AG04449 (cell line): ENCODE measurements at places on chromosomes 5 and 9.

DNA sequence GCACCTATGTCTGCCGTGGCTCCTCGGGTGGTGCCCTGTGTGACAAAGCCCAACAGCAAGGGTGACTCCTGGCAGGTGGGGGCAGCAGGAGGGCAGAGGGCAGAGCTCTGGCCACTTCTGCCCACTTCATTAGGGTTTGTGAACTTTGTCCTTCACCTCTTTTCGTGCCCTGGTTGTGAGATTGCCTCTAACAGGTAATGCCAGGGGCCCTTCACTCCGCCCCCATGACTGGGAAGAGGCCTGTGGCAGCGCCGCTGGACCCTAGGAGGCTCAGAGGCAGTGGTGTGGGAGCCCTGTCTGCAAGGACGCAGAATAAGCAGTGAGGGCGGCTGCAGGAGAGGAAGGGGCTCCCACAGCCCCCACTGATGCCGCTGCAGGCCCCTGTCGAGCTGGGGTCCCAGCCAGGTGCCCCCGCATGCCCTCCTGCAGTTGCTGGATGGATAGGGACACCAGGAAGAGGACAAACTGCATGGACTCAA, 108.7 kb upstream of the LMX1B start:
- DNase-seq, result no peak

DNA sequence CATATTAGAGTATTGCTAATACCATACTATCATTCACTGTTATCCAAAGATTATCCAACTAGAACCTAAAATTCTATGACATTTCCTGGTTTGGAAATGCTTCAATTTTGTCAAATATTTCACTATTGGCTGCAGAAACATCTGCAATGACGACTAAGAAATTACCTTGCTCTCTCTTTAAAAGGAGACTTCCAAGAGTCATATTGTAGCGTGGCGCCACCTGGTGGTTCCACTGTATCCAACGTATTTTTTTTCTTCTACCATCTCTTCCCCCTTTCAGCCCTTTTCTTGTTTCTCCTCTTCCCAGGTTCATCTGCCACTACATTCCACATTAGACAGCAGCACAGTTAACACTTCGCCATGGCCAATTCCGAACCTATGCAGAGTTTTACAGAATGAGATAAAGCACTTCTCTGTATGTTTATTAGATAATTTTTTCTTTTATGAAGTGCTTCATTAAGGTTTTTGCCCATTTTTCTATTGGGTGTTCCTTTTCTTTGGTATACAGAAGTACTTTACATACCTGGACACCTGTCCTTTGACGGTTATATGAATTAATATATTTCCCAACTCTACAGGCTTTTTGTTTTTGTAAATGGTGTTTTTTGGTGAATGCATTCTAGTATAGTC, 153.5 kb downstream of the CDC42SE2 start:
- DNase-seq, result no peak

DNA sequence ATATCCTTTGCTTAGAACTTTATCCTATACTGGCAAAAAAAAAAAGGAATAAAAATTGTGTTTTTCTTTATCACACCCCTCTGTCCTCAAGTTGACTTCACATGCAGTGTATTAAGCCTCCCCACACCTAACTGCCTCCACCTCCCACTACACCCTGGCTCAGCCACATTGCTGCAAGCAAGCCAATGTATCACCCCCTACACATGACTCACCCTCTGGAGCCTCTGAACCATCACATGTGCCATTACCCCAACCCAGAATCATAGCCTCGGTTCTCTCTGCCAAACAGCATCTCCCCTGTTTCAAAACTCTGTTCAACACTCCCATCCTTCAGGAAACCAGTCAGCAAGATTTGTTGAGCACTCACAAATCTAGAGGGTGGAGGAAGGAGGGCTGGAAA, 209.0 kb downstream of the CWC27 start:
- no peak for DNase-seq

DNA sequence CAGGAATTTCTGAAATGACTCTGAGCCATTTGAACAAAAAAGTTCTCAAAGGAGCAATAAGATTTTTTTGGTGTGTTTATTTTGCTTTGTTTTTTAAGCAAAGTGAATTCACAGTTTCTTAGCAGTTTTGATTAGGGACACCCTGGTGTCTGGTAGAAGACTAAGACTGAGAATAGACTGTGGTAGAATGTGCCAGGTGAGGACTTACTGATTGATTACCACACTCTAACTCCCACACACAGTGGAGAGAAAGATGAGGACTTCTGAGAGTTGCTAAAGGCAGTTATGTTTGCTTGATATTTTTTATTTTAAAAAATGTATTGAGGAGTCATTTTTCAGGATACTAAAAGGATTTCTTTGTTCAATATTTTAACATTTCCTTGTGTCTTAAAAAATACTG, 175.1 kb downstream of the CD180 start:
- DNase-seq, result no peak

DNA sequence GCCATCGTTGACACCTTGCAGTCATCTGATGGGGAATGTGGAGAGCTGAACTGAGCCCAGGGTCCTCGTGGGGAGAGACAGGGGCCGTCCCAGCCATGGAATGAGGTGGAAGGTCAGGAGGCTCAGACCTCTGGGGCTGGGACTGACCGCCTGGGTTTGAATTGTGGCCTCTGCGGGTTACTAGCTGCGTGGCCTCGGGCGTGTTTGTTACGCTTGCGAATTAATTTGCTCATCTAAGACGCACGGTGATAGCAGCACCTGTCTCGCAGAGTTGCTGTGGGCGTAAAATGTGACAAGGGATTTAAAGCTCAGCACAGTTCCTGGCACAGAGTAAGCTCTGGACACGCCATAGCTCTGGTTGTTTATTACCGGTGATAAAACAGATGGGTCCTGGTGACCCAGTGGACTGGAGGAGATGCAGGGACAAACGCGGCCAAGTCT, 19.4 kb upstream of the DAB2IP start:
- DNase-seq, result no peak

DNA sequence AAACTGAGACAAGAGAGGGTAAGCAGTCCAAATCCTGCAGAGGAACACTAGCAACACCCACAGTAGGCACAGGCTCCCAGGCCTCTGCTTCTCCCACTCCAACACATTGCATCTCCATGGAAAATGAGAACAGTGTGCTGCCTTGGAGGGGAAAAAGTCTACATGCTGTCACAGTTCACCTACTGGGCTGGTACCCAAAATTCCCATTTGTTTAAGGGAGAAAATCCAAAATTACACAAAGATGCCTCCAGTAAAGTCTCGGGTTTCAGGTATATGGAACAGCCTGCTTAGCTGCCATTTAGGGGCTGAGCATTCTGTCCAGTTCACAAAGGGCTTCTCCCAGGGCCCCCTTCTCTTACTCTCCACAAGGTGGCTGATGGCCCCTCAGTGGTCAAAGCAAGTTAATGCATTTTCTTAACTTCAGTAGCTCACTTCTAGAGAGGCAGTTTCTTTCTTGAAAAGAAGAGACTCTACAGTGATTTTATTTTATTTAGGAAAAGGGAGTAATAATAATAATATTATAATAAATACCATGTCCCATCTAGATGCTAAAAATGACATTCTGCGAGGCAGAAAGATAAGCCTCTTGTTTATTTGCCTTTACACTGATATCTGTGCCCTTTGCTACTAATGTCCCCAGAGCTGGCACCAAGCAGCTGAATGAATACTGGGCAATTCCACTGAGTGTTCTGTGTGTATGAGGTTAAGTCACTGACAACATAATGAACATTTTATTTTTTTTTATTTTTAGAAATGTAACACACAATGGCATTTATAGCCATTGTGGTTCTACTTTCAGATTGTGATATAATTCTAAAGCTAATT, 89.4 kb downstream of the RGS7BP start:
- no peak for DNase-seq

DNA sequence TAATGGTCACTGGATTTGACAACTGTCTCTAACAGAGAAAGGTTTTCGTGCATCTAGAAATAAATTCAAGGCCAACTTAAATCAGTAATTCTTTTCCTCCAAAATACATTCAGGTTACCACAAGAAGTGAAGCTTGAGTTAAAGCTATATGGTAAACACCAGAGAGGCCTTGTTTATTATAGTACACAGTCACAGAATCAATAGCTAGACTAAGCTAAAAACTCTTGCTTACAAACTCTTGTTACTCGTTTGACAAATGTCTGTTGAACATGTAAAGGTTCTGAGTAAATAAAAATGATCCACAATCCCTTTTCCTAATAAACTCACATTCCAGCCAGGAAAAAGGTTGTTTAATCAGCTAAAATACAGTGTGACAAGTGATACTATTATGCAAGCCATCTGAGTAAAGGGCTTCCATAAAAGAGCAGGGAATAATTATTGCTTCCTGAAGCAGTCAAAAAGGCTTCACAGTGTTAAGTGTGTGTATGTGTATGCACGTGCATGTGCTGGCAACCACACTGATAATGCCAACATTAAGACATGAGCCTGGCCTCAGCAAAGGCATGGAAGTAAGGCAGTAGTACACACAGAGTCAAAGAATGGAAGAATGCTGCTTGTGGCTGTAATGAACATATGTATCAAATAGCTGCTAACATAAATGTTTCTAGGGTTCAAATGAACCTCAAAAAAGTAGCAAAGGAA, 12.8 kb downstream of the PTAR1 start:
- no peak for DNase-seq

GRCh38 chr9:27766073-27766835, 193.0 kb upstream of the C9orf72 start:
- no peak for DNase-seq

GRCh38 chr9:34163434-34163833, 15.4 kb upstream of the UBAP1 start:
- no peak for DNase-seq

DNA sequence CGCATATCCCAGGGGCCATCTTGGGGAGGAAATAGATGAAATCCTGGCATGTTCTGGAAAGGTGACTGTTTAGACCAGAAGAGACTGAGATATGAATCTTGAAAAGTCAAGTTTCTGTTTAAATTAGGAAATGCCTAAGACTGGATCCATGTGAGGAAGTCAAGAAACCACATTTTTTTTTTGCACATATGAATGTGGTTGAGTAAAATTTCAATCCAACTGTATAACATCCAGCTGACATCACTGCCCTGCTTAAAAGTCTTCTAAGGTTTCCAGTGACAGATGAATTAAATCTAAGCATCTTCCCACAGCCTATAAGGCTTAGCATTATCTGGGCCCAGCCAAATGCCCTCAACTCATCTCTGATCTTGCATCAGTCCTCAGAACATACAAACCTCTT, 47.7 kb upstream of the TCERG1 start:
- DNase-seq, result no peak

GRCh38 chr9:114307899-114308267, 15.0 kb upstream of the ORM1 start:
- no peak for DNase-seq

DNA sequence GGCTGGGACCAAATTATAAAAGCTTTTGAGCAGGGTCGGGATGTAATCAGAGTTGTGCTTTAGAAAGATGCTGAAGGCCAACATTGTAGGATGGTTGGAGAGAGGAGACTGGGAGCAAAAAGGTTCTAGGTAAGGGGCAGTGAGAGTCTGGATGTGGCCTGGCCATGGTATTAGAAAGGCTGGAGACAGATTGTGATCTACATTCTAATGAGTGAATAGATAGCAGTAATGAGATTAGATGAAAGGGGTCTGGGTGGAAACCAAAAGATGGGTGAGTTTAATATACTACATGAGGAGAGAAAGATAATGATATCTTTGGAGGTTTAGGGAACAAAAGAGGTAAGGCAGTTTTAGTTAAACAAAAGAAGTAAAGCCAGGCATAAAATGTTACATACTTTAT, 88.8 kb upstream of the SH3GL2 start:
- no peak for DNase-seq

- no peak for DNase-seq
These were observed 32.1 kb downstream of the EXOC3 start for GRCh38 chr5:474840-475661.
